Fibroblast of skin of scalp (primary cell): ENCODE measurements at places on chromosomes 5 and 9.

GRCh38 chr5:142412581-142412980 is 87.8 kb upstream of the SPRY4 start:
- DNase-seq: no peak

- no peak for DNase-seq
Observed at GRCh38 chr9:90070931-90071660, 466.3 kb downstream of the GADD45G start.

DNA sequence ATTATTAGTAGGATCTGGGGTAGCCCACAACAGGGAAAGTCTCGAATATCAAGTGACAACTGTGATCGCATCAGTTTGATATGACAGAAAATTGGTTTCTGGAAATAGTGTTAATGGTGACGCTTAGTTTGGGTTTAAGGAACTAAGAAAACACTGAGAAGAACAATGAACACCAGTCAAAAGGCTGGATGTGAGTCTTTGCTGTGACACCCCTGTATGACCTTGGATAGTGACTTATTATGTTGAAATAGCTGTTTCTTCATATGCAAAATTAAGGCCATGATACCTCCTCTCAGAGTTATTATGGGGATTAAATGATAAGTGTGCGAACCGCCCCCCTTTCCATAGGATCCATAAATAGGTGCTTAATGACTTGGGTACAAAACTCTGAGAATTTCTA is 926 bp downstream of the DNAJC25 start:
- no peak for DNase-seq

GRCh38 chr9:113545068-113545467 is 81.5 kb downstream of the RGS3 start:
- no peak for DNase-seq

DNA sequence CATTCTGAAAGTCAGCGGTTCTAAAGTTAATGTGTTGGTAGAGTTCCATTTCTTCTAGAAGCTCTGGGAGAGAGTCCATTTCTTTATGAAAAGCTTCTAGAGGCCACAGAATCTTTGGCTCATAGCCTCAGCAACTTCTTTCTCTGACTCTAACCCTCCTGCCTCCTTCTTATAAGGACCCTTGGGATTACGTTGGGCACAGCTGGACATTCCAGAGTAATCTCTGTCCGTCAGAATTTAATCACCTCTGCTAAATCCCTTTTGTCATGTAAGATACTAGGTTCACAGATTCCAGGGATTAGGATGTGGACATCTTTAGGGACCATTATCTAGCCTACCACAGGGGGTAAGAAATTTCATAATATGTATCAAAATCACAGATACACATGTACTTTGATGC is 22.6 kb upstream of the ANKDD1B start:
- DNase-seq: peak; percentile 43

- no peak for DNase-seq
Observed at GRCh38 chr9:37977851-37978480, 74.0 kb upstream of the SLC25A51 start.
